Kidney epithelial cell (primary cell): ENCODE measurements at places on chromosomes 3 and 15.

DNA sequence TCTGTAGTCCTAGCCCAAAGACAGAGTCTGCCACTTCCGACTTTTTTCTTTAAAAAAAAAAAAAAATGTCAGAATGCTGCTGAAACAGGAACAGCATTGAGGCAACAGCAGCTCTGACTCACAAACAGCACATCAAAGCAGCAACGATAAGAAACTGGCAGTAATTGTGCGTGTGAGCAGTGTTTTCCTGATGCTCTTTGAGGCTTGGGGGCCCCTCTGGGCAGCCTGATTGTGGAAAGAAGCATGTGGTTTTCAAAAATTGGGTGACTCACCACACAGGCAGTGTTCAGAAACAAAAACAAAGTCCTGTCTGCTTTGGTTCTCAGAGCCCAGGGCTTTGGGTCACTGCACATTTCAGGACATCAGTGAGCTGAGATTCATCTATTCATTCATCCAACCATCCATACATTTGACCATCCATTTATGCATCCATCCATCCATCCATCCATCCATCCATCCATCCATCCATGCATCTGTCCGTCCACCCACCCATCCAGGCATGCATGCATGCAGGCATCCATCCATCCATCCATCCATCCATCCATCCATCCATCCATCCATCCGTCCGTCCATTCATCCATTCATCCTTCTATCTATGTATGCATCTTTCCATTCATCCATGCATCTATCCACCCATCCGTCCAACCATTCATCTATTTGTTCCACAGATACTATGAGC is 308.4 kb downstream of the RPLP1 start:
- peak; percentile 93 for DNase-seq

- no peak for DNase-seq
Observed at GRCh38 chr15:60444289-60444912, 34.5 kb downstream of the ICE2 start.

DNA sequence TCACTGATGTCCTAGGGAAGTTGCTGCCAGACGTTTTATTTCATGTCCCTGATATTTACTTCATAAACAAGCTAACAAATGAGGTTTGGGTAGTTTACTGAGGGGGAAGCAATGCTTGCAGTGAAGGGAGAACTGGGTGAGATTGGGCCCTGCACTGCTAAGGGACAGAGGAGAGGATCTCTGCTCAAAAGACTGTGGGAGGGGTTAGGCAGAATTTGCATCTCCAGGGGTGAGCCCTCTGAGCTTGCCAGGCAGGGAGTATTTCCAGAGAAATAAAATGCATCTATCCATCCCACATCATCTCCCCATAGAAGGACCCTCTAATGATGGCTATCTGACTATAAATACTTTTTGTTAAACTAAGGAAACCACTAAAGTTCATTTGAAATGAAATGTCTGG is 215.6 kb downstream of the CBLB start:
- no peak for DNase-seq

DNA sequence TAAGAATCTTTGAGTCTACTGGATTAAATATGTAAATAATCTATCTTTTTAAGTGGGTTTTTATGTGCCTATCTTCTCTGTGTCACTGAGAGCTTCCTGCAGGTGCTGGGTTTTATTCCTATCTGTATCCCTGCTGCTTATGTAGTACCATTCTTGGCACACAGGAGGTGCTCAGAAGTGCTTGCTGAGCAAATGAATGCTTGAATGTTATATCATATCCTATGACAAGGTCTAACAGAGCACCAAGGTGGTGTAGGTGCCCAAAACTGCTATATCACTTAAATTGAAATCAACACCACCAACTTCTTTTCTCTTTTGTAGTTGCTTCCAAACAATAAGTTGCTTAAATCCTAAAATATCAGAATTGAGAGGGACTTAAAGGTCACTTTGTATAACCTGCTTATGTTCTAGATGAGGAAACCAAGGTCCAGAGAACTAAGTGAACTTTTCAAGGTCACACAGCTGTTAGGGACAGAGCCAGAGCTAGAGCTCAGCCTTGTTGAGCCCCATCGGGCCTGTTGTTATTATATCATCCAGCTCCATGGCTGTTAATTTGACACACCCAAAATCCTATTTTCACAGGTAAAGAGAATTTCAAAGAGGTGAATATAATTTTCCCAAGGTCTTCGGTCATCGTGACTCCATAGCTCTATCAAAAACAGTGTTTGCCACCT is 46.0 kb downstream of the CCNL1 start:
- no peak for DNase-seq

- no peak for DNase-seq
Observed at GRCh38 chr3:181808053-181808452, 96.3 kb downstream of the SOX2 start.

DNA sequence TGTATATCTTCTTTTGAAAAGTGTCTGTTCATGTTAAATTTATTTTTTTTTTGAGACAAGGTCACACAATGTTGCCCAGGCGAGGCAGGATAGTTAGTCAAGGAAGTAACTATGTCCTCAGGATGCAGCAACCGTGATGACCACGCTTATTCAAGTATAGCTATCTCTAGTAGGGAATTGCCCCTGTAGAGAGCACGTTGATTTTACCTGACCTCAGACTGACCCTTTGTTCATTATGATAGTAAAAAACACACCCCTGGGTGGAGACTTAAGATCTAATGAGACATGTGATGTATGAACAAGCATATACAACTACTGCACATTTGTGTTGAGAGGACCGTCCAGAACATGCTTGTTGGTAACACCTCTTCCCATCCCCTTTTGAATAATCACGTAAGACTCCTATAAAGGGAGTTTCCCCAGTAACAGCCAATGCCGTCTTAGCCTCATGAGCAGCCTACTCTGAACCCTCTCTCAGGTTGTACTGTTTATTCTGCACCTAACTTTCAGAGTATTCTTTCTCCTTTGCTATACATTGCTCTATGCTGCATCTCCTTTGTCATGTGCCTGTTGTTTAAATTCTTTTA is 32.9 kb downstream of the ZNF621 start:
- no peak for DNase-seq
